Activated T-helper 1 cell treated with anti-CD3 and anti-CD28 coated beads, Interleukin-12 subunit alpha, Interleukin-12 subunit beta, Interleukin-2, Interleukin-4 antibody, amounts not matched to agents 30 ng/mL and 10 ng/mL and 1 ng/mL, durations not matched to agents 14 hours and 24 hours and 36 hours (primary cell): ENCODE measurements at places on chromosomes 6 and 20. TPM values are rescaled to one million over a fixed set of nuclear protein-coding genes. Genes with fewer than 3 reads are reported as not detected.

The DEF6 gene
- 123 and 125 TPM in 2 replicates for total RNA-seq

The TENT5A gene
- total RNA-seq: 0.34 and 0.47 TPM in 2 replicates

The CLDN20 gene
- total RNA-seq: 0.29 TPM in 1 of 2 replicates, not detected in the other

The CST1 gene
- not detected in 2 replicates for total RNA-seq

The PTGIS gene
- 40.6 and 43.6 TPM in 2 replicates for total RNA-seq

The FABP7 gene
- total RNA-seq: not detected in 2 replicates

The TUBE1 gene
- total RNA-seq: 24.4 and 26.2 TPM in 2 replicates

The GABRR1 gene
- total RNA-seq: not detected in 2 replicates

The OPRM1 gene
- total RNA-seq: not detected in 2 replicates
